ENCODE measurements at places on chromosomes 4 and X.

DNA sequence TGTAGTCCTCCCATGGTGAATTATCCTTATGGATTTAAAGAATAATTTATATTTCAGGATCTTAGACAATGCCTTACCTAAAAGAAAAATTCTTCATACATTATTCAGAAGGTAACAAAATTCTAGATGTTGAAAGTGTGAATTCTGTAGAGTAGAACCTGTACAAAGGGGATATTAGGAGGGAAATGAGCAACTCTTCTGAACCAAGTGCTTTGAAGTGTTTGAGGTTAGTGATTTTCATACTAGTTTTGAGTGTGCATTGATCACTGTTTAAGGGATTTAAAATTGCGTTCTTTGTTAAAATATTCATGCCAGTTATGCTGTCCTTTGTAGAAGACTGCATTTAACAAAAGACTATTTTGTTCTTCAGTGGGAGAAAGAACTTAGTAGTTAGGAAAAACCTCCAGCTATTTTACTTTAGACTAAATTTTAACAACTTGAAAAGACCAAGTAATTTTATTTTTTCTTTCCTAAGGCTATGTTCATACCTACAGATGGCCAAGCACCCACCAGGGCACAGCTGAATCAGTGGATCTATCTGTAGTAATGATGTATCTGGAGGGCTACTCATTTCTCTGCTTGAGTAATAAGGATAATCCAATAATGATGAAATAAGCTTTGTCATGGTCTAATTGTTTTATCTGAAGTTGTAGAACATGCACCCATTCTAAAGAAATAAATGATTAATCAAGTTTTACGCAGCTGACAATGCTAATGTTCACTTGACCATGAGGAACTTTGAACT, 134.3 kb upstream of the RPS6KA6 start:
- no peak for DNase-seq

- no peak for DNase-seq
Observed at GRCh38 chr4:79209822-79210635, 115.8 kb downstream of the NAA11 start.

DNA sequence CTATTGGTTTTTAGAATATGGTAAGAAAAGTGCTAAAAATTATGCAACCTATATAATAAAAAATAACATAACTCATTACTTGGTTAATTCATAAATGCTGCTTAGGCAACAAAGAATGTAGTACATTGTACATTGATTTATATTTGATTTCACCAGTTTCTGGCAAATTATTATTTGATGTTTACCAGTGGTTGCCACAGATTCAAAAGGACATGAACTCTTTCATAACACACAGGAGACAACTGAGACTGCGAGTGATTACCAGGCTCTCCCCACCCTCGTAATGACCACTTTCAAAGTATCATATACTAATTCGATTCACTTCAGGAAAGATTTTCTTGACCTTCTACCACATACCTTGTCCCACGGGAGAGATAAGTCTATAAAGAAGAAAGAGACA, 158.5 kb downstream of the NR3C2 start:
- DNase-seq, result no peak

- no peak for DNase-seq
Observed at GRCh38 chrX:75118296-75118695, 37.8 kb downstream of the ABCB7 start.

DNA sequence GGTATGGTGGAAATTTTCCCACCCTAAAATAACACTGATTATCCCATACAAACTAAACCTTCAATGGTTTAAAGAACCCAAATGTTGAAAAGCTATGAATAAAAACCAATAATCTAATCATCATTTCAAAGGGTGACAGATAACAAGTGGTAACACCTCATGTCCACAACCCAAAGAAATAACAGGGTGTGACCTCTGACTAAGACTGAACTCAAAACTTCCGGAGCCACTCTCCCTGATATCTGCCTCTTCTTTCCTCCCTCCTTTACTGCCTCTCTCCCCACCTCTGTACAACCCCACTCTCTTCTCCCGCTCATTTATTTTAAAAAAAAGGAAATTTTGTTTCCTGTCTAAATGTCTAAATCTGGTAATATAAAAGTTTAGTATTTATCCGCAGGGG, 11.5 kb downstream of the FBXW7 start:
- no peak for DNase-seq

GRCh38 chr4:188603646-188604045, 464.4 kb downstream of the TRIML1 start:
- no peak for DNase-seq

DNA sequence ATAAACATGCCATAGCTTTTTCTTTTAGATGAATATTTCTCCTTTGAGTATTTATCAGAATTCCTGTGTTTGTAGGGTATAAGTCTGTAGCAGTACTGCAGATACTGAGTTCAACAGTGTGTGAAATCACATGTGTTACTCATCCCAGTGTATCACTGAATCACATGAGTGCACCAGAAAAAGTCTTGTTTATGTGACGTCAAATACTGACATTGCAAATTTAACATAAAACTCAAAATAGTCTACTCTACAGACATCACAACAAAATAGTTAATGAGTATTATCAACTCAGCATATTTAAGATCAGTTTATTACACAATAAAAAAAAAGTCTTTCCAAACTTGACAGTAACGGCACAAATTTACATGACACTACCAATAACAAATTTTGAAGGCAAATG, 221.3 kb downstream of the DCTD start:
- no peak for DNase-seq

- DNase-seq, result no peak
Observed at GRCh38 chr4:42123071-42123644, 29.3 kb downstream of the BEND4 start.

Measured in NT2/D1 (cell line).